ENCODE measurements at places on chromosomes 1 and 21. TPM values are rescaled to one million over a fixed set of nuclear protein-coding genes. Genes with fewer than 3 reads are reported as not detected.

The SHE gene
- polyA plus RNA-seq, result not detected

The NKAIN1 gene
- polyA plus RNA-seq, result not detected

The PLCH2 gene
- polyA plus RNA-seq, result 2.8 TPM

The MPZL1 gene
- polyA plus RNA-seq, result 8.2 TPM

The NTMT2 gene
- polyA plus RNA-seq, result not detected

The AIRE gene
- 0.22 TPM for polyA plus RNA-seq

The NGF gene
- polyA plus RNA-seq, result not detected

The IVL gene
- polyA plus RNA-seq, result not detected

The CDC42BPA gene
- polyA plus RNA-seq, result 0.44 TPM

The LYPD8 gene
- not detected for polyA plus RNA-seq

The SYDE2 gene
- 1.7 TPM for polyA plus RNA-seq

The TNFSF4 gene
- 0.64 TPM for polyA plus RNA-seq

The GSTM1 gene
- polyA plus RNA-seq, result not detected

The WNT3A gene
- not detected for polyA plus RNA-seq

The LCE1E gene
- not detected for polyA plus RNA-seq

The ZNF593OS gene
- 0.85 TPM for polyA plus RNA-seq

The C1orf94 gene
- polyA plus RNA-seq, result not detected

The UBASH3A gene
- 55.1 TPM for polyA plus RNA-seq

The UMODL1 gene
- not detected for polyA plus RNA-seq

The NFIA gene
- 9.9 TPM for polyA plus RNA-seq

The ADAMTSL4 gene
- not detected for polyA plus RNA-seq

Data from CD8-positive, alpha-beta memory T cell (primary cell).